ENCODE measurements at places on chromosomes 12 and 14.
A peak's percentile ranks its signal among the peaks of the same experiment; 100 is the strongest.

DNA sequence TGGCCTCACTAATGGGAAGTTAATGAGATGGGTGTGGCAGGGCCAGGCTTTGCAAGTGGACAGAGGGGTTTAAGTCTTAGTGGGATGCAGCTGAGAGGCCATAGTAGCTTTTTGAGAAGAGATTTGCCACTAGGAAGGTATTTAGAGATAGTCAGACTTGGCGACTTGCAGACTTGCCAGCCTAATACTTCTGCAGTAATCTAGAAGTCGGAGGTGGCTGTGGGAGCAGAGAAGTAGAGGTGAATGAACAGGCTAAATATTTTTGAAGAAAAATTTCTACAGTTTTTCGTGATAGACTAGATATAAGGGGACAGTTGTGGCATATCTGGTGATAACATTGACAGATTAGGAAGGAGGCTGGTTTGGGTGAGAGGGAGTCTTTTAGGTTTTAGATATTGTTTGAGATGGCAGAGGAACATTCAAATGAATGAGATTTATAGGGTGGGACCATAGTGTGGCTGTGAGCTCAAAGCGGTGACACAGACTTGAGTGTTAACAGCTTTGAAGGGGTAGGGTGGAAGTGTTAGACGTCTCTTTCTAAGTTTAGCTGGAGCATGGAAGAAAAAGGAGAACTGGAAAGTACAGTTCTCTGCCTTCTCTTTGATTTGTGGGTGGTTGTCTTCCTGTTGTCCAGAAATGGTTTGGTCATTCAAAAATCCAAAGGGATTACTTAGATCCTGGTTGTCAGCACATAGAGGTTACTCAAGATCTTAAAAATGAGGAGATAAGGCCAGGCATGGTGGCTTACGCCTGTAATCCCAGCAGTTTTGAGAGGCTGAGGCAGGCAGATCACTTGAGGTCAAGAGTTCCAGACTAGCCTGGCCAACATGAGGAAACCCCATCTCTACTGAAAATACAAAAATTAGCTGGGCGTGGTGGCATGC, 44.9 kb downstream of the MAPKAPK5 start:
- DNase-seq: no peak

GRCh38 chr12:45745861-45746277, 16.4 kb downstream of the ARID2 start:
- no peak for DNase-seq

GRCh38 chr12:120971299-120972180, 6.8 kb upstream of the HNF1A start:
- peak; percentile 48 for DNase-seq

- no peak for DNase-seq
Measured at GRCh38 chr12:96136161-96136560, 58.0 kb upstream of the ELK3 start.

GRCh38 chr14:103623883-103624482, 5.0 kb upstream of the KLC1 start:
- no peak for DNase-seq

DNA sequence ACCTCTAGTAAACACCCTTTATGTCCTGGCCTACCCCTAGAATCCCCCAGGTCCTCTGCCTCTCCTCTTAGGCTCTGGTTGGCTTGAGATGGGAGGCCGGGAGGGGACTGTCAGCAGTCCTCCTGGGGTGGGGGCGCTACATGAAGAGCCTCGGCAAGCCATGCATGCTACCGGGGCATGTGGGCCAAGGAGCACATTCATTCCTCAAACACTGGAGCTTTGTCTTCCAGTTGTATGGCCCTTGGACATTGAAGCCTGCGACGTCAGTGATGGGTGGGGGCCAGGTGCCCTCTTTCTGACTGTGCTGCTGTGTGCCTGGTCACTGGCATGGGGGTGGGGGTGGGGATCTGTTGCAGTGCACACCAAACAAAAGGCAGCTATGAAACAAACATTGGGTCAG, 15.8 kb upstream of the CELA1 start:
- DNase-seq: no peak

GRCh38 chr12:80208071-80208470, 108.7 kb downstream of the OTOGL start:
- no peak for DNase-seq

- DNase-seq: no peak
Measured at GRCh38 chr14:79293482-79294177, 917.7 kb downstream of the DIO2 start.

DNA sequence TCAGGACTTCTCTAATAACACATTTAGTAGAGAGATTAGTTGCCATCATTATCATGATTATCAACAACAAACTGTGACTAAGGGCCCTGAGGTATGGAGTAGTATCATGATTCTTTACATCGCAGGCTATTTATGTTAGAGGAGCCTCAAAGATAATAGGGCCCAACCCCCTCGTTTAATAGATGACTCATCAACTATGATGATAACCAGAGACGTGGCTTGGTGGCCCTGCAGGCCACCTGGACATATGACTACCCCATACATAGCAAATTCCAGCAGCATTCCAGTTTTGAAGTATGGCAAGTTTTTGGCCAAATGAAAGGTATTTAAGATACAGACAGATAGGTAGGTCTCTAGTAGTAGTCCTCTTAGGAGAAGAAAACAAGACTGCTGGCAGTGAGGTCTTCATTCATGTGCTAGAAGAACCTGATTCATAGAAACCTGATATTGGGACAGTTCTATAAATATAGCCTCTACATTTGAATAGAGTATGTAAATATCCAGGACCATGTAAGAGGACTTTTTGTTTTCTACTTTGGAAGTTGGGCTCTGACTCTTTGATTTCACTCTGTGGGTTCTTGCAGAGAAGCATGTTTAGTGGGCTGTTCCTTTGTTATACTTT, 5.6 kb downstream of the RIC8B start:
- no peak for DNase-seq

DNA sequence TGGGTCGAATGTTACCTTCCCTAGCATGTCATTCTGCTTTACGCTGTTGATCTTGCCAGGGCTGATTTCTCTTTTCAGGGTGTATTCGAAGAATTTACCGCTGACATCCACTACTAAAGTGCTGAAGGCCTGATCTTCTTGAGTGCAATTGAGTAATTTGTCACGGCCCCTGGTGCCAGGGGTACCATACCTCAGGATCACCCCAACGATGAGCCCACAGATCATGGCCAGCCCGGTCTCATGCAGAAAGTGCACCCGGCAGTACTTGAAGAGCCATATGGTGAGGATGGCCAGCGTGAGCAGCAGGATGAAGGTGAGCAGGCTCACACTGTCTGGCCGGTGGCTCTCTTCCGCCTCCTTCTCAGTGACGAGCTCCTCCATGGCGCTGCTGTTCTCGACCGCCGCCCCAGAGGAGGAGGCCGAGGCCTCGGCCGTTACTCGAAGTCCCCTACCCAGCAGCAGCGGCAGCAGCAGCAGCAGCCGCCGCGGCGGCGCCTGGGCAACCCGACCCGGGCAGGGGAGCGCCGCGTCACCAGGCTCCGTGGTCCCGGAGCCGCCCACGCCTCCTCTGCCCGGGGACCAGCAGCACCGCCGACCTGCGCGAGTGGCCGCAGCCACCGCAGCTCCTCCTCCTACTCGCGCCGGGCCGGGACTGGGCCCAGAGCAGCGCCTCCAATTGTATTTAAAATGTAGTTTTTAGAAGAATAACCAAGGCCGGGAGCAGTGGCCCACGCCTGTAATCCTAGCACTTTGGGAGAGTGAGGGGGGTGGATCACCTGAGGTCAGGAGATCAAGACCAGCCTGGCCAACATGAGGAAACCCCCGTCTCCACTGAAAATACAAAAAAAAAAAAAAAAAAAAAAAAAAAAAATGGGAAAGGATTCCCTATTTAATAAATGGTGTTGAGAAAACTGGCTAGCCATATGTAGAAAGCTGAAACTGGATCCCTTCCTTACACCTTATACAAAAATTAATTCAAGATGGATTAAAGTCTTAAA, 58.5 kb upstream of the TMPO start:
- DNase-seq: peak; percentile 85

DNA sequence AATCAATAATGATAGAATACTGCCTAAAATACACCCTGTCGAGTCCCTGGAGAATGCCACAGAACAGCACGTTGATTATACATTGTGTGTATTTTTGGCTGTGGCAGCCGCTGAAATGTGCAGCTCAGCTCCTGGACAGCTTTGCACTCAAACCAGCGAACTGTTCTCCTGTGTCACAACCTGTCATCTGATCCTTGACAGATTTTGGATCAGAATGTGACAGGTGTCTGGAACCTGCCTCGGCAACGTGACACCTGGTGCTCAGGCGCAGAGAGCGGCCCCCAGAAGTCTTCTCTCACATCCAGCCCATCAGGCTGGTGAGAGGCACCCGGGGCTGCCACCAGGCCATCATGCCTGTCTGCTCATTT, 19.3 kb downstream of the MVK start:
- no peak for DNase-seq

GRCh38 chr12:105942281-105942680, 196.5 kb downstream of the NUAK1 start:
- DNase-seq: no peak

DNA sequence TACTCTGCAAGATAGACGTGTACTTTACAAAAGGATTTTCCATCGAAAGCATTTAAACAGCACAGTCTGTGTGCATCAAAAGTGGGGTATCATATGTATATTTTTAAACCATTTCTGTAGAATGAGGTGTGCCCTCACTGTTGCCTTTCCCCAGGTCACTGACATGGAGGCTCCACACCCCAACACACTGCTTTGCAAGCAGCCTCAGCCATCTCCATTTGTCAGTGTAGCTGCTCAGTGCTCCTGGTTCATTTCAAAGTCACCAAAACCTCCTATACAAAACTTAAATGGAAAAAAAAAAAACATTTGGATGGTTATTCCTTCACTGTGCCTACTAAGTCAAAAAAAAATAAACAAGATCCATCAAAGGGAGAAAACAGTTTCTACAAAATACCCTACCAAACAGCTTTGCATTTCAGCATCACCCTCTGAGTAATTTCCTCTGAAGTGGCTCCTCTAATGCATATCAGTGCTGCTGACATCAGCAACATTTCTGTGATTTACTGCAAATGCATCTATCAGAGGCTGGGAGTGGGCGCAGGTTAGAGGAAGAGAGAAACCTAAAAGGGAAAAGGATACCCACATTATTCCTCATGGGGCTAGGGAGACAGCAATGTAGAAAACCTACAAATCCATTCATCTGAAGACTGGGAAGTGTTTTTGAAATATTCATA, 46.0 kb downstream of the KCNK10 start:
- no peak for DNase-seq

All from retina (tissue), 1 donor.